ENCODE measurements at places on chromosomes 1 and 21. TPM values are rescaled to one million over a fixed set of nuclear protein-coding genes. Genes with fewer than 3 reads are reported as not detected.
A peak's percentile ranks its signal among the peaks of the same experiment; 100 is the strongest.

KIAA0040 gene
- 14.4 TPM for total RNA-seq

SPRR2E gene
- not detected for total RNA-seq

RER1 gene
- total RNA-seq: 58.6 TPM

MRTO4 gene
- total RNA-seq: 28.4 TPM

ESPN gene
- total RNA-seq: 1.0 TPM

PPP1R15B gene
- total RNA-seq: 29.8 TPM

MEF2D gene
- total RNA-seq: 8.3 TPM

DNA sequence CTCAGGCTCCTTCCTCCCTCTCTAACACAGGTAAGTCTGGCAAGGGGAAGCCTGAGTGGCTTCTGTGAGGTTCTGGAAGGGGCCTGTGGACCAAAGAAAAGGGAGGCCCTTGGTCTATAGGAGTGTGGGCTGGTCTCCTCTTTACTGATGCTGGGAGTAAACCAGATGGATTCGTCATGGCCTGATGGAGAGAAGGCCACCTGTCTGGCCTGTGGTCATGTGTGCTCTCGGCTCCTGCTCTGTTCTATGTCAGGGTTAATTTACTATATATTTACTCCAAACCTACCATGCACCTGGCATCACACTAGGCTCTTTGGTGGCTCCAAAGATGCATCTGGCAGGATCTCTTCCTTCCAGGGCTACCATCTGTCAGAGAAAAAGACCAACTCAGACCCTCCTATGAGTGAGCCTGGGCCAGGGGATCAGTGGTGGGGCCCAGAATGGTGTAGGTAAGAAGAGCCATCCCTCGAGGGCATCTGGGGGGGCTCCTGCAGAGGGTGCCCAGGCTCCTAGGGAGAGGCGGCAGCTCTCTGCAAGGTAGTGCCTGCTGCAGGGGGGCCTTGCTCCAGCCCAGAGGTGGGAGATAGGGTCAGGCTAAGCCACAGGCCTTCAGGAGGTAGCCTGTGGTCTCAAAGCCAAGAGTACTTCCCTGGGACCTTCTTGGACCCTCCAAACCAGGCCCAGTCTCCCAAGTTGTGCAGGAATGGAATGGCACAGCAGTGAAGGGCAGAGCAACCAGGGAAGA, 68.2 kb upstream of the SELENON start:
- no peak for DNase-seq

DNA sequence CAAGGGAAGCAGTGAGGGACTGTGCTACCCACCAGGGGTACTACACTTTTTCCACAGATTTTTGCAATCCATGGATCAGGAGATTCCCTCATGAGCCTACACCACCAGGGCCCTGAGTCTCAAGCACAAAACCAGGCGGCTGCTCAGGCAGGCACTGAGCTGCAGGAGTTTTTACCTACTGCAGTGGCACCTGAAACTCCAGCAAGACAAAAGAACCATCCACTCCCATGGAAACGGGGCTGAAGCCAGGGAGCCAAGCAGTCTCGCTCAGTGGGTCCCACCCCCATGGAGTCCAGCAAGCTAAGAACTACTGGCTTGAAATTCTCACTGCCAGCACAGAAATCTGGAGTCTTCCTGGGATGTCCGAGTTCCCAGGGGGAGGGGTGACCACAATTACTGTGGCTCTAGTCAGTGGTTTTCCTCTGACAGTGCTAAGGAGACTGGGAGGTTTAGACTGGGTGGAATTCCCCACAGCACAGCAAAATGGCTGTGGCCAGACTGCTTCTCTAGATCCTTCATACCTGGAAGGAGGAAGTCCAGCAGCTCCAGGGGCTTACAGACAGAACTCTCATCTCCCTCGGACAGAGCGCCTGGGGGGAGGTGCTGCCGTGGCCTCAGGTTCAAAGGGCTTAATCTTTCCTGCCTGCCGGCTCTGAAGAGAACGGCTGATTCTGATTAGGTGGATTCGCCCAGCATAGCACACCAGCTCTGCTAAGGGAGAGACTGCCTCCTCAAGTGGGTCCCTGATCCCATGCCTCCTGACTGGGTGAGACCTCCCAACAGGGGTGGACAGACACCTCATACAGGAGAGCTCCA, 437.8 kb downstream of the LTN1 start:
- no peak for DNase-seq

DNA sequence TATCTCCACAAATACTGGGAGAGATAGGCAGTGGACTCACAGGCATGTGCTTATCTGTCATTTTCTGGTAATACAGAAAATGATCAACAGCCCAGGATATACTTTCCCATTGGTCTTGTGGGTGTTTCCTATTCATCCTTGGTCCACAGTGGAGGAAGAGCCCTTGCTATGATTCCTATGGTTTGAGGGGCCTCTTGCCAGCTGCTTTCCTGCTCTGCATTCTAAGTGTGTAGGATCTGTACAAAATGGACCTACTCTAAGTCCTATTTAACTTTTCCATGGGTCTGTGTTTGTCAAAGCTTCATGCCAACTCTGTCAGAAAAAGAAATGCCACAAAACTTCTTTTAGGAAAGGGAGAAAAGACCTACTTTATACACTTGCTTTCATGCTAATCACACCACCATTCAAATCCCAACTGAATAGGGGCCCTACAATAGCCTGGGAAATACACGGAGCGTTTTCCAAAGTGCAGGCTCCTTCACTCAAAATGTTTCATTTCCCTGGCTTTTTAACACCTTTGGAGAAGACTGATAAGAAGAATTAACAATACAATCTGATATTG, 16.4 kb downstream of the PLPP3 start:
- no peak for DNase-seq

DNA sequence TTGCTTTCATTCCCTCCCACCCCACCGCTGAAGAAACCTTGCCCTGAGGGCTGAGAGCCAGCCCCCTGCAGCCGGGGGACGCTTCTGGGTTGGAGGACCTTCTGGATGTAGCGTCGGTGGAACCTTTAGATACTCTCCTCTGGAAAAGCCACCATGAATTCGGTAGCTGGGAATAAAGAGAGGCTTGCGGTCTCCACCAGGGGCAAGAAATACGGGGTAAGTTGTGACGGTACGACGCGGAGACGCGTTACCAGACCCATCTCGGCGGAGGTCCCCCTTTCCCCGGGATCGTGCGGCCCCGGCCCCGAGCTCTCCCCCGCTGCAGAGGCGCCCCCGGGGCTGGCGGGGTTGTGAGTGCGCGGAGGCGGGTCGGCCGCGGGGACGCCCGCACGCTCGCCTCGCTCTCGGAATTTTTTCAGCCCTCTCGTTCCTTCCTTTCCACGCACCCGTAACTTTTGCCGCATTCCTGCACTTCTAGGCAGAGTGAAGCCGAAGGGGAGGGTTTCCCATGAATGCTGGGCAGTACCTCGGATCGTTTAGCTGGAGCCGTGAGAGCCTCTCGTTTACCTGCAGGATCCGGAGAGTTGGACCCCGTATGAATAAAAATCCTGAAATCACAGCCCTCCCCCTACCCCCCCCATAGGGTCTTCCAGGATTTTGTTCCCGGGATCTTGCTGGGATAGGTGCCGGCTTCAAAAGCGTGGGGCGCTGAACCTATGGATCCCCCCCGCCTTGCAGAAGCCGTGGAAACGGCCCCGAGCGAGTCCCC, 671 bp downstream of the KIF26B start:
- DNase-seq: no peak

- no peak for DNase-seq
These were observed 113.7 kb downstream of the FAF1 start for GRCh38 chr1:50846224-50846839.

- DNase-seq: no peak
These were observed 8.5 kb upstream of the BSND start for GRCh38 chr1:54989968-54990810.

DNA sequence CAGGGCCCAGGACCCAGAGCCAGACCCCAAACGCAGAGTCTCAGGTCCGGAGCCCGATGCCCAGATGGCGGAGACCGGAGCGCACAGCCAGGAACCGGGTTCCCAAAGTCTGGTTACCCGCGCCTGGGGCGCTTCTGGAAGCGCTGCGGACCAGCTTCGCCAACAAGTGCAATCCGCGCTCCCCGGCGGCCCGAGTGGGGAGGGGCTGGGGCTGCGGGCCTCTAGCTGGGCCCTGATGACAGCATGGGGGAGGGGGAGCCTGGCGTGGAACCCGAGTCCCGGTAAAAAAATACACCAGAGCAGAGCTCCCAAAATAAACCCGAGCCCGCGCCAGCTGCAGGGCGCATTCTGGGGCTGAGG, 494 bp downstream of the NT5C1A start:
- no peak for DNase-seq

- no peak for DNase-seq
These were observed 568.5 kb upstream of the B3GALT2 start for GRCh38 chr1:193754732-193755427.

DNA sequence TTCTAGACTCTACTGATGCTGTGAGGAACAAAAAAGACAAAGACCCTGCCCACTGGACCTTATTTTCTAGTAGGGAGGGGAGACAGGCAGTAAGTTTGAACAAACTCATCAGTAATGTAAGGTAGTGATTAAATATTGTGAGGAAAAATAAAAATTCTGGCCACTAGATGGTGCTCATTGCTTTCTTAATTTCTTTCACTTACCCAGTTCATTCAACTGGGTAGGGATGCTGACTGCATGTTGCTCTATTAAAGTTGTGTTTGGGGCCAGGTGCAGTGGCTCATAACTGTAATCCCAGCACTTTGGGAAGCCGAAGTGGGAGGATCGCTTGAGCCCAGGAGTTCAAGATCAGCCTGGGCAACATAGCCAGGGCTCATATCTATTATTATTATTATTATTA, 6.3 kb upstream of the KYAT3 start:
- DNase-seq: peak; percentile 85

All from thymus (tissue), 14 donors.